ENCODE measurements at places on chromosomes 12 and 14. TPM values are rescaled to one million over a fixed set of nuclear protein-coding genes. Genes with fewer than 3 reads are reported as not detected.

Gene CRACR2A
- total RNA-seq: 31.1 TPM

Gene SIRT4
- total RNA-seq: 1.4 TPM

Gene DHRS7
- 31.1 TPM for total RNA-seq

Gene PTPRO
- total RNA-seq: 0.23 TPM

Gene NKX2-8
- not detected for total RNA-seq

Gene NR1H4
- total RNA-seq: not detected

Gene DPF3
- 0.55 TPM for total RNA-seq

Gene CELA1
- not detected for total RNA-seq

Gene RFX4
- not detected for total RNA-seq

Gene LTB4R
- 30.5 TPM for total RNA-seq

Gene KRT79
- total RNA-seq: not detected

Gene HOXC6
- total RNA-seq: 2.7 TPM

Gene SAMD15
- total RNA-seq: 0.70 TPM

Gene CLEC2A
- not detected for total RNA-seq

Gene SCYL2
- 30.7 TPM for total RNA-seq

Gene WSB2
- total RNA-seq: 31.9 TPM

Gene B4GALNT1
- total RNA-seq: 3.1 TPM

Gene PIANP
- total RNA-seq: 15.4 TPM

Gene DYRK2
- total RNA-seq: 32.3 TPM

Gene PTPRB
- not detected for total RNA-seq

Gene FOXM1
- 194 TPM for total RNA-seq

Gene ADCY4
- total RNA-seq: 3.4 TPM

Gene SCNN1A
- 1.0 TPM for total RNA-seq

Gene P2RX4
- total RNA-seq: 17.5 TPM

Gene DLK1
- not detected for total RNA-seq

Gene ACTR10
- total RNA-seq: 59.9 TPM

Gene UNC79
- 0.09 TPM for total RNA-seq

Gene KRT76
- not detected for total RNA-seq

Gene PPP1R1A
- total RNA-seq: not detected

Gene SOCS2
- total RNA-seq: not detected

Gene SOAT2
- 1.2 TPM for total RNA-seq

Gene WSCD2
- total RNA-seq: not detected

Gene DCAF4
- 45.9 TPM for total RNA-seq

Gene KRT72
- not detected for total RNA-seq

Gene METTL17
- total RNA-seq: 105 TPM

Gene ACSS3
- total RNA-seq: not detected

Gene SLC10A1
- total RNA-seq: not detected

Gene CLEC4A
- 0.99 TPM for total RNA-seq

Gene SLC17A8
- not detected for total RNA-seq

Gene SERPINA6
- total RNA-seq: not detected

Gene OTX2
- total RNA-seq: not detected

Gene HDAC7
- 131 TPM for total RNA-seq

Gene ABCB9
- total RNA-seq: 7.9 TPM

Gene EIF2S3B
- total RNA-seq: 0.95 TPM

Gene CEBPE
- total RNA-seq: 2.2 TPM

Gene NUAK1
- not detected for total RNA-seq

Gene FIGNL2
- total RNA-seq: not detected

Gene SPATS2
- 36.4 TPM for total RNA-seq

Gene MYF5
- total RNA-seq: not detected

Gene PGF
- total RNA-seq: 0.19 TPM

Gene PTPN21
- total RNA-seq: not detected

Gene HCAR2
- total RNA-seq: not detected

Gene RAD9B
- total RNA-seq: 3.0 TPM

Gene OTUB2
- 0.48 TPM for total RNA-seq

Gene SEC23A
- 47.5 TPM for total RNA-seq

Gene KRT3
- total RNA-seq: not detected

Gene FGF23
- not detected for total RNA-seq
